ENCODE measurements at places on chromosomes 1 and 21. TPM values are rescaled to one million over a fixed set of nuclear protein-coding genes. Genes with fewer than 3 reads are reported as not detected.

Gene CELF3
- total RNA-seq, result 1.1 TPM

Gene KRTAP21-3
- total RNA-seq, result not detected

Gene SLAMF9
- total RNA-seq, result not detected

- DNase-seq, result no peak
Measured at GRCh38 chr1:202240956-202241355, 47.4 kb downstream of the LGR6 start.

DNA sequence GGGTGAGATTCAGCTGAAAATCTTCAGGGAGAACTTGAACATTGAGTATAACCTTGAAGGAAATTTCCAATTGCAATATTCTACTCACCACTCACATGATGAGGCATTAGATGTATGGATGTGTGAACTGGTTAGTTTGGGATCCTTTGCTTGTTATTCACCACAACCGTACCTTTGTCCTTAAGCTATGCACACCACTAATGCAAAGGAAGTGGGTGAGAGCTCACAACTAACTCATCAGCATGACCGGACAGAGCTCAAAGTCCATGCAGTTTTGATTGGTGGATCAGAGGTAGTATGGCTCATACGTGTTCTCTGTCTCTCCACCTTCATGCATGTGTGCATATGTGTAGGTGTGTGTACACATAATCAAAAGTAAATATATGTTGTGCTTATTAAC, 43.5 kb upstream of the MROH9 start:
- no peak for DNase-seq

Gene ORC1
- 14.0 TPM for total RNA-seq

DNA sequence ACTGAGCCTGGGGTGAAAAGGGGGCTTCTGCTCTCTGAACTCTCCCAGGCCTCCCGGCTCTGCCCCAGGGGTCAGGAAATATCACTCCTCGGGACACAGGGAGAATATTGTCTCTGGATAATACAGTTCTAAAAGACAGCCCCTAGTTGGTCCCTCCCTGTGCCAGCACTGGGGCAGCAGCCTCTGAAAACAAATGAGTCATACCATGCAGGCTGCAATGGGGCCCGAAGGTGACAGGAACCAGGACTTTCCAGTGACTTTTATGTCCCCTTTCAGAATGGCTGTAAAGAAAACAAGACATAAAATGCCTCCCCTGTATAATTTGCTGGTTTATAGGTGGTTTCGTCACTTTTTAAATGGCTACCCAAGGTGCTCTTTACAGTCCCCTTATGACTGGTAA, 360.0 kb downstream of the NPHP4 start:
- DNase-seq, result no peak

Gene KIRREL1
- 45.4 TPM for total RNA-seq

- DNase-seq, result no peak
Measured at GRCh38 chr21:38833117-38833516, 27.4 kb downstream of the ETS2 start.

DNA sequence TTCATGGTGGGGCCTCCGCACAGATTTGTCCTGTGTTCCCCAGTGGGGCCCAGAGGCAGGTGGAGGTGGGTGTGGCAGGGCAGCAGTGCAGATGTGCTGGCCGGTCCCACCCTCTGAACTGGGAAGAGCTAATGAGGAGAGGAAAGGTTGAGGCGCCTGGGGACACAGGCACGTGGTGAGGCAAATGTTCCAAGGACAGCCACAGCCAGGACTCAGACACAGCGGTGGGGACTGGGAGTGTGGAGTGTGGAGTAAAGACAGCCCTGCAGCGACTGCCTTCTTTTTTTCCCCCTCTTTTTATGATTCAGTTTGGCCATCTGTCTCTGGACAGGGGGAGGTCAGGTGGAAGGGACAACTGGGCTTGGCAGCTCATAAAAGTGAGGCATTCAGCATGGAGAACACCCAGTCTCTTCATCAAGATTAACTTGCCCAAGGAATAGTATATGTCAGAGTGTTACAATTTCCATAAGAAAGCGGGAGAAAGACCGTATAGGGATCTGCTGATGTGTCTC, 104.2 kb upstream of the GCLM start:
- no peak for DNase-seq

DNA sequence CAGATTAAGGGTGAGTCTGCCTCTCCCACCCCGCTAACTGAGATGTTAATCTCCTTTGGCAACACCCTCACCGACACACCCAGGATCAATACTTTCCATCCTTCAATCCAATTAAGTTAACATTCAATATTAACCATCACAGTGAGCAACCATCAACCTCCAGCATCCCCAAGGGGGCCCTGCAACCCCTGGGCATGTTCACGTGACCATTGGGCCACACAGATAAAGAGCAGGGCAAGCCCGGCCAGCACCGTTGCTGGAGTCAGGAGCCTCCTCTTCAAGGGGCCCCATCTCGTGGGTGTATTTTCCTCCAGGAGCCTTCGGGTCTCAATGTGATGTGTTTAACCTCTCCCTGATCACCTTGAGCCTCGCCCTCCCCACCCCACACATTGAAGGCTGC, 8.0 kb upstream of the GPR157 start:
- DNase-seq, result no peak

- DNase-seq, result no peak
Measured at GRCh38 chr1:150144606-150145005, 5.1 kb upstream of the PLEKHO1 start.

DNA sequence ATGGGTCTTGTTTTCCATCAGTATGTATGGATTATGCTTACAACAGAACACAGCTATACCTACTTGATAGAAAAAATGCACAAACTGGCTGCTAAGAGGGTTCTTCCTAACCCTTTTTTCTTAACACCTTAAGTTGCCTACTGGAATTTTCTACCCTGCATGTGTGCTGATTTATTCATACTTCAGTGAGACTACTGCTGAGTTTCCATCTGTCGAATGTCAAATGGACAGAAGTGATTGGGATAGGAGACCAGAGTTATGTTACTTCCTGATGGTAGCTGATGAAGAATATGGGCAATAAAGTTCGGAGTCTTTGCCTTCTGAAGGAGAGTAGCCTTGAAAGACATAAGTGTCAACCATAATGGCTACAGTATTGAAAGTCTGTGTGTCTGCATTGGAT, 6.5 kb upstream of the DNM3 start:
- DNase-seq, result no peak

Gene FBXO2
- 79.8 TPM for total RNA-seq

Gene RAB42
- total RNA-seq, result 2.9 TPM

- DNase-seq, result no peak
Measured at GRCh38 chr1:42239555-42239954, 75.0 kb upstream of the GUCA2A start.

- DNase-seq, result no peak
Measured at GRCh38 chr1:175273376-175274031, 80.9 kb upstream of the KIAA0040 start.

Gene THEMIS2
- total RNA-seq, result 0.51 TPM

DNA sequence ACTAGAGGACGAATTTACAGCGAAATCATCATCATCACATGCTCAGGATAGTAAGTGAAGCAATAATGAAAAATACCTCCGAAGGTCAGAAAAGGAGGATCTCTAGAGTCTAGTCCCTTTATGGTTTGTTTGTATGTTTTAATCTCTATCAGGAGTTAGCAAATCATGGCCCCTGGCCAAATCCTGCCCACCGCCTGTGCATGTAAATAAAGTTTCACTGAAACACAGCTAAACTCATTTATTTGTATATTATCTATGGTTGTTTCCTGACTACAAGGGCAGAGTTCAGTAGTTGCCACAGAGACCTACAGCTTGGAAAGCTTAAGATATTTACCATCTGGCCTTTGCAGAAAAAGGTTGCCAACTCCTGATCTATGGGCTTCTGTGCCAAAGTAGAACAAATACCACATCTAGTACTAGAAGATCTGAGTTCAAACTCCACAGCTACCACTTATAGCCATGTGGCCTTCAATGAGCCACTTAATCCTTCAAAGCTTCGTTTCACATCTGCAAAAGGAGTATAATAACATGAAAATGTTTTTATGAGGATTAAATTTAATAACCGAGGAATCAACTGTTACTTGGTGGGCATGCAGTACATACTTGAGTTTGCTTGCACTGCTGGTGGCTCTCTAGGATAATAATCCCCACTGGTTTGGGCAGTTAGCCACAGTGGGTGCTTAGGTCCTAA, 94.0 kb upstream of the KIF26B start:
- peak; percentile 64 for DNase-seq

DNA sequence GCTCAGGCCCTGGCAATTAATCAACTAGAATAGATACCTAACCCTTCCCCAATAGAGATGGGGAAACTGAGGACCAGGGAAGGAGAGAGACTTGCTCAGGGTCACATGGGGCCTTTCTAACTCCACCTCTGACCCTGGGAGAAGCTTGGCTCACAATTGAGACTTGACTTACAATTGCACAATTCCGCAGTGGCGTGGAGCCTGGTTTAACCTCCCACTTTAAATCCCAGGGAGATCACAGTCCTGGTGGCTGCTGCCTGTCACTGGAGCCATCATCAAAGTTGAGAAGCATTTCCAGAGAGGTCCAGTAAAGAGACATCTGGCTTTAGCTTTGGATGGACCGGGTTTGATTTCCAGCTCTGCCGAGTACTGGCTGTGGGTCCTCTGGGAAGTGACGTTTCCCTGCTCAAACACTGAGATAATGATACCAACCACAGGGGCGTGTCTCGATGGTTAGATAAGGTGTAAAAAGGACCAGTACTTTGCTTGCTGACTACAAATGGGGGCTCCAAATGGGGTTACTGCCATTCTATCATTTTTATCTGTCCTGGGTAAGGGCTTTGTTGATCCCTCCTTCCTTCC, 39.3 kb downstream of the TRIM62 start:
- DNase-seq, result no peak

GRCh38 chr1:171161431-171161830, 23.7 kb upstream of the FMO2 start:
- no peak for DNase-seq

GRCh38 chr1:180515364-180515763, 13.0 kb upstream of the ACBD6 start:
- no peak for DNase-seq

DNA sequence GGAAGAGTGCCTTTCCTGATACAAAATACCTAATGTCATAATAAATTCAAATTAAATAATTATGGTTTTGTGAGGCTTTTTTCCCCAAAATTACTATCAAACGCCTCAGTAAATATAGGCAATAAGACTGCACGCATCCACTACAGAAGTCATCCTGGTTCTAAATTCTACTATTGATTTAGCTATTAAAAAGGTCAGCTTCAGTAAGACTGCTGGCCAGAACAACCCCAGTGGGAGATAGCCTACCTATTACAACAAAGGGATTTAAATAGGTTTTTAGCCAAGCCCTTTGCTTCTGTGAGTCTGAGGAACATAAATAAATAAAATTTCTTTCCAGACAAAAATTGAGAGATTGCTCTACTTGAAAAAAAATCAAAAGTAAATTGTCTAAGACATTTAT, 132.1 kb downstream of the PLPPR4 start:
- DNase-seq, result no peak

DNA sequence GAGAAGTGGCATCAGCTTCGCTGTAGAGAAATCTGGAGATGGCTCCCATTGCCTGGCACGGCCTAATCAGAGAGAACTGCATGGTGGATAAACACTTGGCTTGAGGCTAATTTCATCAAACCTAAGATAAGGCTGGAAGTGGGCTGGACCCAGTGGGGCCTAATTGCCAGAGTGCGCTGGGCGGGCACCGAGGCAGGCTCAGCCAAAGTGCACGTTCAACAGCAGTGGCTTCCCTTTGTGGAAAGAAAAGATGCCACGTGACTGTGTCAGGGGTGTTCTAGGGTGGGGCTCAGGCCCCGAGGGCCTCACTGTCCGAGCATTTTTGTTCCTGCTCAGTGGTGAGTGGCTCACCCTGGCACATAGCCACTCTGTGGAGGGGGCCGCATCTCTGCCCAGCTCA, 5.8 kb downstream of the PLCH2 start:
- no peak for DNase-seq

Gene C1orf185
- total RNA-seq, result not detected

GRCh38 chr1:155130272-155131006, 2.8 kb downstream of the EFNA1 start:
- DNase-seq, result no peak

GRCh38 chr21:27759091-27759659, 792.3 kb upstream of the ADAMTS5 start:
- DNase-seq, result peak; percentile 43

DNA sequence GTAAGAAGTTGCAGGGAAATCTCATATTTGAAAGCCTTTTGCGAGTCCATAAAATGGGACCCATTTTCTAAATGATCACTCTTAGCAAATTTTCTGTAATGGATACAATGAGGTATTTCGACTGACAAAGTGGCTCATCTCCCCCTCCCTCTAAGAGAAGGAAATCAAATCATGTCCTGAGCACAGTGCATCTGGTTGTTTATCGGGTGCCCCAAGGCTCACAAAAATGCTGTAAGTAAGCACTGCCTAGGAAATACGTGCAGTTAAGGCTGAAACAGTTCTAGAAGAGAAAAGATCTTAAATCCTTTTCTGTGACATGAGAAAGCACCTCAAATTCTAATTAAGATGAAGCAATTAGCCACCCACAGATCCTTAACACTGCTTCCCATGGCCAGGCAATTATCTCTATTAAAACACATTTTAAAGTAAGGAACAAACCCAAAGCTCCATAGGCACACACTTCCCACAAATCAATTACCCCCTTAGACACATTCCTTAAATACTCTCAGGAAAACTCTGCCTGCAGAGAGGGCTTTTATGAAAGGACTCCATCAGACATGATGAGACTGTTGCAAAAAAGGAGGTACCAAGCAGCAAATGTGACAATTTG, 216.3 kb downstream of the KCNH1 start:
- no peak for DNase-seq

- no peak for DNase-seq
Measured at GRCh38 chr1:115839679-115840237, 1.2 kb downstream of the NHLH2 start.

DNA sequence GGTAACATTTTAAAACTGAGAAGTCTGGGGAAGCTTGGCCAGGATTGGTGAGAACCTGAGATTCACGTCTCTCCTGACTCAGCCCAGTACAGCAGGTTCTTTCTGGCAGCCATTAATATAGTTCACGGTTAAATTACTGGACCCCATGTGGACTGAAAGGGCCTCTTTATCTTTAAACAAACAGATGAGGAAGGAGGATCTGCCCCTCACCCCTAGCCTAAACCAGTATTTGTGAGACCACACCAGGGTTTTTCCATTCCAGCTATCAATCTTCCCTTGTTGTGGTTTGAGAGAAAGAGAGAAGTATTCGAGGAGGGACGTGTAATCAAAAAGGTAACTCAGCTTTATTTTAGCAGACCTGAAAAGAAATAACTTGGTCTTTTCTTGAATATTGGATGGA, 137.1 kb downstream of the PROX1 start:
- no peak for DNase-seq

GRCh38 chr1:245015031-245015430, 139.8 kb upstream of the KIF26B start:
- no peak for DNase-seq

DNA sequence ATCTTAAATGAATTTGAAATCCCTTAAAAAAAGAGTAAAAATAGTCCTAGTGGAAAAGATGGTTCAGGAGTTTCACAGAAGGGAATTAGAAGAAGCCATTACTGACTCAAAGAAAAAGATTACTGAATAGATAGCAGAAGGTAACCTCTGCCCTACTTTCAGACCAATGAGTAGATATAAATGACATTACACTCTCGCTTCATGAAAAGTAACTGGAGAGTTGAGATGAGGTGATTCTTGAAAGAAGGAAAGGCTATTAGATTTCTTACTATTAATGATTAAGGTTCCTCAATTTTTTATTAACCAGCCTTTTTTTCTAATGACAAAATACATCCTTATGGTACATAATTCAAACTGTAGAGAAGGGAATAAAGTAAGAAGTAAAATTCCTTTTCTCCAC, 28.3 kb downstream of the CCN1 start:
- no peak for DNase-seq

- DNase-seq, result no peak
Measured at GRCh38 chr1:222877854-222878253, 63.0 kb downstream of the DISP1 start.

Gene CR2
- 0.21 TPM for total RNA-seq

- no peak for DNase-seq
Measured at GRCh38 chr1:68269637-68270430, 37.5 kb upstream of the WLS start.
